ENCODE measurements at places on chromosomes 5 and 9.
A peak's percentile ranks its signal among the peaks of the same experiment; 100 is the strongest.

DNA sequence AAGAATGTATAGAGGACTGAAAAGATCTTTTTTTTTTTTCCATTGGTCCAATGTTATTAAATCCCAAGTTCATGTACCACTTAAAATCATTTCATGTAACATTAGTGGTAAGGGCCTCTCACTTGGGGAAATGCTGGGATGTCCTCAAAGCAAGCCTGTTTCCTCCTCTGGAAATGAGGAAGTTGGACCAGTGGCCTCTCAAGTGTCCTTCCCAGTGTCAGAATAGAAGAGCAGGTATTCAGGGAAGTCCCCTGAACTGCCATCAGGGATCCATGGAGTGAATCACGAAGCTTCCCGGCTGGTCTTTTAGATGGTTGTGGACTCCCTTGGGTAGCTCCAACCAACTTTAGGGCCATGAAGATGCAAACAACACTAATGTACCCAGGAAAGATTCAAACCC, 55.2 kb upstream of the AFAP1L1 start:
- DNase-seq: no peak

DNA sequence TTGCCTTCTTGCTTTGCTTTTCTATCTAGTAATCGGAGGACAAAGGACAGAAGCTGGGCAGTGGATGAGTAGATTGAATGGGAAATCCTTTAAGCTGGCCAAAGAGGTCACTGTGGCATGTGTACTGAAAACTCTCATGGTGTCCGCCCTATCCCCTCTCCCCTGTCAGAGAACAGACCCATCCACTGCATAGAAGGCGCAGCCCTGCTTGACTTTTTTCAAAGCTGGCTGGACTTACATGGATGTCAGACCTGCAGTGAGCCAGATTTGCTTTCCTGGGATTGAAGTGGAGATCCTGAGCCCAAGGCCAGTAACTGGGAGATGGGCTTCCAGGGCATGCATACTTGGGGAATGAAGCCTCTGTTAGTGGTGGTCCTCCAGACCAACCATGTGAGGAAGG, 329.5 kb downstream of the TRPM3 start:
- no peak for DNase-seq

- DNase-seq: no peak
These were observed 462.3 kb downstream of the GABRG2 start for GRCh38 chr5:162529886-162530285.

- no peak for DNase-seq
These were observed 41.3 kb upstream of the HSPA9 start for GRCh38 chr5:138616508-138616907.

DNA sequence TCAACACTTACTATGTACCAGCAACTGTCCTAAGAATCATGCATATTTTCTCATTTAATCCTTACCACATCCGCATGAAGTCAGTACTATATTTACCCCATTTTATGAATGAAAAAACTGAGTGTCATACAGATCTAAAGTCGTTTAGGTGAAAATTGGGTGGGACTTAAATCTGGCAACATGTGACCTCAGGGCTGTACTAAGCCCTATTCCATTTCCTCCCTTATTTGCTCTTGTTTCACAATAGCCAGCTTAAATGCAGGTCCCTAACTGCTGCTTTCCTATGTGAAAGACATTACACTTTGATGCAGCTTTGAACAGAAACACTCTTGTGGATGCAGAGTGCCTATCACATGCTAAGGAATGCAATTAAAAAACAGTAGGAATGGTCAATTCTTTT, 2.5 kb upstream of the RAB14 start:
- no peak for DNase-seq

- no peak for DNase-seq
These were observed 243.6 kb downstream of the PBX3 start for GRCh38 chr9:125990793-125991220.

GRCh38 chr9:136991993-136992818, at the start of gene PAXX:
Gene PAXX, plus strand, starts transcription at chr9:136992422. Its CDS starts 22 bp downstream, at chr9:136992444.
- DNase-seq: peak; percentile 92

GRCh38 chr5:56534102-56534829, 281.1 kb upstream of the MAP3K1 start:
- DNase-seq: peak; percentile 78

DNA sequence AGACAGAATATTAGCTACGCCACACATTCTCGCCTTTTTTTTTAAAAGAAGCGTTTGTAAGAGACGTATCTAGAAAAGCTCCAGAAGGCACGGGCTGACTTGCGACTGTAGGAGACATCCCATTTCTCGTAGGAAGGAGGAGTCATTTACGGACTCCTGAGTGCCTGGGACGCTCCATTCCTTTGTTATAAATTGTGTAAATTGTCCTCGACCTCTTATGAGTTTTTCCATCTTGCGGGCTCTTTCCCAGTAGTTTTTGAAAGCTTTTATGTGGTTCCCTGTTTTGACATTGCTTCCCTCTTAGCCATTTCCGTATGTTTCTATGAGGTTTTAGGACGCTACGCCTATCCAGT, 1.0 kb downstream of the RABL6 start:
- no peak for DNase-seq

- DNase-seq: no peak
These were observed 17.1 kb upstream of the DAB2 start for GRCh38 chr5:39441838-39442237.

GRCh38 chr5:156888520-156888919, 38.4 kb downstream of the PPP1R2B start:
- DNase-seq: no peak

- no peak for DNase-seq
These were observed 32.1 kb downstream of the TNC start for GRCh38 chr9:115085773-115086377.

- no peak for DNase-seq
These were observed 455.7 kb upstream of the NUDT12 start for GRCh38 chr5:104018299-104018698.

DNA sequence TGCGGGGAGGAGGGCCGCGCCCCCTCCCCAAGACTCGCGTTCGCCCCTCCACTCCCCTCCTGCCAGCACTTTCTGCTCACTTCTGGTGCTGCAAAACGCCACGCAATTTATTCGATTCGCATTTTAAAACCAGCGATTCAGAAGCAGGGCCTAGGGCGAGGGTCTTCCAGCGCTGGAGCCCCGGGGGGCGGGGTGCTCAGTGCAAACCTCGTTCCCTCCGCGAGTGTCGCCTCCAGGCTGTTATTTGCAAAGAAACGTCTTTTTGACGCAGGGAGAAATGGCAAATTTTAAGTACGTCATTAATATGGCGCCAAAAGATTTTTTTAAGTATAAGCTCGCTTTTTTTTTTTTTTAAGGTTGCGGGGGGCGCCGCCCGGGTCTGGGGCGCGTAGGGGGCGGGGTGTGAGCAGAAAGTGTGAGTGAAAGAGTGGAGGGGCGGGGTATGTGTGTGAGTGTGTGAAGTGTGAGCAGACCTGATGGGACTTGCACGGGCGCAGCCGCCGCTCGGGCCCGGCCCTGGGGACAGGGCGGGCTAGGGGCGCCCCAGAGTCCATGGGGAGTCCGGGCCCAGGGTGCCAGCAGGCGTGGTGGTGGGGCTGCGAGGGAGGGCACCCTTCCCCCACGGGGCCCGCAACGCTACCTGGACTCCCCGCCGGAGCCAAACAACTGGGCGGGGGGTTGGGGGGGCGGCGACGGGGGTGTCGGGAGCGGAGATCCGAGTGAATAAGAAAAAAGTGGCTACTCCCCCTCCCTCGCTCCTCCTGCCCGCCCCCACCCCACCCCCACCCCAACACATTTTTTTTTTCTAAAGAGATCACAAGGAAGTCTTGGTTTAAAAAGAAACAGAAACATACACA, at the start of gene JADE2:
JADE2 (plus strand) TSS at position 845 of the 857 bp plus-strand sequence. CDS start 10,188 bp downstream, outside the sequence.
- peak; percentile 90 for DNase-seq

DNA sequence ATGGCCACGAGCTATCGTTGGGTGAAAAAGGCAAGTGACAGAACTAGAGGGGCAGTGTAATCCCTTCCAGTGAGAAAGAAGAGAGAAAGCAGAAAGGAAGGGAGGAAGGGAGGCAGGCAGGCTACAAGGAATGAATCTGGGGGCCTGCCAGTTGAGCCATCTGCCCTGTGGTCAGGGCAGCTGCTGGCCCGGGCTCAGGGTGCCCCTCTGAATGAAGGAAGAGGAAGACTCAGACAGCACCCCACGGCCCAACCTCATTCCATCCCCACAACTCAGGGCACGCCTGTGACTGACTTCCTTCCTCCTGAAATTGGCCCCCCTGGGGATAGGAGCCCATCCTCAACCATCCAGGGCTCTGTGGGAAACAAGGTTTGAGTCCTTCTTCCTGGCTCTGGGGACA, 20.3 kb upstream of the FLT4 start:
- no peak for DNase-seq

- no peak for DNase-seq
These were observed 41.5 kb upstream of the MAP1B start for GRCh38 chr5:72065751-72066255.

DNA sequence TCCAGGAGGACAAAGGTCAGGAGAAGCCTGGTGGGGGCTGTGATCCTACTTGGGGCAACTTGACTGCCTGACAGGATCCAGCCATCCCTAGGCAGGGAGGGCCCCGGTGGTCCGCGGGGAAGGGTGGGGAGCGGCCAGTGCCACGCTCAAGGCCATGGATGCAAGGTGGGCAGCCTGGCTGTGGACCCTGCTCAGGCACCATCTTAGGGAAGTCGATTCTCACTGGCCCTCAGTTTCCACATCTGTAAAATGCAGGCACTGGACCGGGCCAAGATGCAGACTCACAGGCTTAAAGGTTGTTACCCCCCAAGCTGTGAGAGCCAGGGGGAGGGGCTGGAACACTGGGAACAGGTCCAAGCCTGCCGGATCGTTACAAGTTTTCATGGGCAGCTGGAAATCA, 8.7 kb upstream of the DOLPP1 start:
- no peak for DNase-seq

- no peak for DNase-seq
These were observed 56.9 kb upstream of the GGTA1 start for GRCh38 chr9:121556580-121556979.

DNA sequence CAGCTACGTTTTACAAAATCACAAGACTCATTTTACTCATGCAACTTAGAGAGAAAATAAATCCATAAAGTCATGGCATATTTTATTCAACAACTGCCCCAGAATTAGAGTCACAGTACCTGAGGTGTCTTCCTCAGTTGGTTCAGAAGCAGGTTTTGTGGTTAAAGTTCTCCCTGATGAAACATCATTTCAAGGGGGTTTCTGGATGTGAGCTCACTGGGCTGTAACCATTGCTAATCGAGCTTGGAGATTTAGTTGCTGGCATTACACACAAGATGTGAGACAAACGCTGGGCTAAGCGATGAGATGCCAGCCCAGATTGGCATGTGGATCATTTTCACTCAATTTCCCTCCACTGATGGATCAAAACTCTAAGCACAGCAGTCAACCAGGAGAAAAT, 131.3 kb downstream of the PRELID2 start:
- no peak for DNase-seq

DNA sequence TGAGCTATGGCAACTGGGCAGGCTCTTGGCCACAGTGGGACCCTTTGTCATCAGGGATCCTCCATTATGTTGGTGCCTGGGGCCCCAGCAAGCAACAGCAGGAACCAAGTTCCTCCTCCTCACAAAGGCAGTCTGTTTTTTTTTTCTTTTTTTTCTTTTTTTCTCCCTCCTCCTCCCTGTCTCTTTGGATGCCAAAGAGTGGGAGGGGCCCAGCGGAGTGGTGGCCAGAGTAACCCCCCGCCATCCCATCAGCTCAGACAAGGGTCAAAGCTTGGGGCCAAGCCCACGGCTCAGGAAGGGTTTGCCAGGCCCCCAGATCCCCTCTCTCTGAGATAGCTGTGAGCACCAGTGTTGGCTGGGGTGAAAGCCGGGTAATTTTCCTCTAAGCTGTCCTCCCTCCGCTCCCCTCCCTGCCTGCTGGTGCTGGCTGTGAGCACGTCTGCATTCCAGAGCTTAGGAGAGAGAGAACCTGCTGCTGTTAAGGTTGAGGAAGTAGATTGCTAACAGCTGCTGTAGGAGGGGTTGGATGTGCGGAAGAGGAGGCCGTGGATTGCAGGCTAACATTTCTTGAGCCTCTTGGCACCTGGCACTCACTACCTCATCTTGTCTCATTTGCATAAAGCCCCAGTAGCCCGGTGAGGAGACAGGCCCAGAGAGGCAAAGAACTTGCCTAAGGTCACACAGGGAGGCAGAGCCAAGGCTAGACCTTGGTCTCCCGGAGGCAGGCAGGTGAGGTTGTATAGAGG, 21.2 kb downstream of the GSN start:
- no peak for DNase-seq

- DNase-seq: peak; percentile 68
These were observed 10.2 kb downstream of the HAND1 start for GRCh38 chr5:154467655-154468354.

GRCh38 chr9:124493794-124494479, 13.3 kb downstream of the NR5A1 start:
- no peak for DNase-seq

DNA sequence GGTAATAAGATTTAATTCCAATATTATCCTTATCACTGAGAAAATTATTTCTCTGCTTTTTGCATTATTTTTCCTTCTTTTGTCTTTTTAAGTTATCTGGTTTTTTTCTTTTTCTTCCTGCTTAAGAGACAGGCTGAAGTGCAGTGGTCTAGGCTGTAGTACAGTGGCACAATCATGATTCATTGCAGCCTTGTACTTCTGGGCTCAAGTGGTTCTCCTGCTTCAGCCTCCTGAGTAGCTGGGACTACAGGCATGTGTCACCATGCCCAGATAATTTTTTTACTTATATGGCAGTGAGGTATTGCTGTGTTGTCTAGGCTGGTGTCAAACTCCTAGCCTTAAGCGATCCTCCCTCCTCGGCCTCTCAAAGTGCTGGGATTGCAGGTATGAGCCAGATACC, 93.9 kb downstream of the SLC44A1 start:
- DNase-seq: no peak

GRCh38 chr5:40618926-40619325, 60.8 kb upstream of the PTGER4 start:
- no peak for DNase-seq

- DNase-seq: no peak
These were observed at the start of gene HCN1 for GRCh38 chr5:45696206-45696836. Gene HCN1, minus strand, starts transcription at chr5:45696380.

- peak; percentile 78 for DNase-seq
These were observed 3.0 kb downstream of the N4BP3 start for GRCh38 chr5:178116143-178116885.
